KBM-7 (cell line): ENCODE measurements at places on chromosomes 7 and 10.

GRCh38 chr7:42991024-42991423 is 58.8 kb downstream of the MRPL32 start:
- DNase-seq: no peak

GRCh38 chr10:122882766-122883165 is 3.4 kb upstream of the FAM24B start:
- no peak for DNase-seq

DNA sequence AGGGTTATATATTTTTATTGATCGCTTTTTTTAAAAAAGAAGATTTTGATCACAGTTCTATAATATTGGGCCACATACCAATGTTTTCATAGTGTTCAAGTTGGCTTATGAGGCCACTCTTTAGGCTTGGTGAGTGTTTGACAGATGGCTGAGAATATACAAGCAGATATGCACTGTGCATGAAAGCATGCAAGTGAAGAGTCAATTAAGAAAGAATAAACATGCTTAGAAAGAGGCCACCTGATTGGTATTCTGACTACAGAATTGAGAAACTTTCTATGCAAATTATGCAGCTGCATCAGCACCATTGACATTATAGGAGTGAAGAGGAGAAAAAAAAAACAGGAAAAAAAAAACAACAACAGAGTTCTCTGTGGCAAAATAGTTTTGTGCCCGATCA is 39.9 kb downstream of the CABCOCO1 start:
- no peak for DNase-seq

DNA sequence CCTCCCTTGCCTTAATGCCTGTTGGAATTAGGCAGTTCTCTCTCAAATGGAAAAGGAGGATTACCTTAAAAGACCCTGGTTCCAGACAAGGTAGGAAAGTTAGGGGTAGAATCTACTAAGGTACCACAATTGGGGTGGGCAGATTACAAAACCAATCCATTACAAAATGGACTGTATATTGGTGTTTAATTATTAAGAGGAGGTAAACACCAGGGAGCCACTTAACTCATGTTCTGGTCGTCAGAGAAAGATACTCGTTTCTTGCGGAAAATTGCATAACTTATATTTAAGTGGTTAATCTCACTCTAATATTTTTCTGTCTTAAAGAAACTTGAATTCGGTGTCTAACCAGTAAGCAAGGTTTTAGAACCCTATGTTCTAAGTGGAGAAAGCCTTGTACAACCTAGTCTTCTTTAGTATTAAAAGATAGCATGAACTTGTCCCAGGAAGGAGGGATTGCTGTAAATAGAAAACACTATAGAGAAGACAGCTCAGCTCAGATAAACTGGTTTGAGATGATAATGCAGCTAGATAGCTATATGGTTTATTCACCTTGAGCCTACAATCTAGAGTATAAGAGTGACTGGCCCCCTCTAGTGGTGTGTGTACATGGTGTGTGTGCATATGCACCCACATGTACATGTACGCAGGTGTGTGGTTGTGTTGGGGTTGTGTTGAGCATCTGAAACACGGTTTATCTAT is 58.0 kb upstream of the STRIP2 start:
- peak; percentile 46 for DNase-seq

DNA sequence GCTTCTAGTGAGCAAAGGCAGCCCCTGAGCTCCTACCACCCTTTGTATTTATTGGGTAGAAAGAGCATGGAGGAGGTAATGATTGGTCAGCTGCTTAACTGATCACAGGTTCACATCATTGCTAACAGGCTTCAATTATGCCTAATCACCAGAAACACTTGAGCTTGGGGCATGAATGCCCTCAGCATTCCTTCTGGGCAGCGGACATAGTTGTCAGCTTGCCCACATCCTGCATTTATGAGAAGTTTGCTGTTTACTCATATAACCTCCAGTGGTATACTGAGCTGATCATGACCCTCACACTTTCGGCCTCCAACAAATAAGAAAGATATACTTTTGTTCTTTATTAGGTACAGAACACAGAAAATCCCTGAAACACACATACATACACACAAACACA is 140.3 kb upstream of the ODAD2 start:
- no peak for DNase-seq

- DNase-seq: no peak
Measured at GRCh38 chr7:148847815-148848734, 36.0 kb downstream of the EZH2 start.

- no peak for DNase-seq
Measured at GRCh38 chr7:91347290-91347689, 83.1 kb downstream of the FZD1 start.

DNA sequence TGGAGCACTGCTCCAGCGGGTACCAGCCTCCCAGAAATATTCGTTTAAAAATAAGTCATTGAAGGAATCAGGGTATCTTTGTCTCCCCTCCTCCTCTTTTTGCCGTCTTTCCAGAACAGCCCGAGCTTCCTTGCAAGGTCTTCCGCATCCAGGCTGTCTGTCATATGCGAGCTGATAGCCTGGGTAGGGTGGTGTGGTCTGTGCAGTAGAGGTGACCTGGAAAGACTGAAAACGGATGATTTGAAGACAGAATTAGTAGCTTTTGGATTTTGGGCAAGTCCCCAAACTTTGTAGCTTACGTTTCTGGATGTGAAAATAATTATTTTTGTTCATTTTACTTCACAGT is 480 bp downstream of the VPS50 start:
- DNase-seq: no peak

- DNase-seq: no peak
Measured at GRCh38 chr10:116989439-116989838, 15.5 kb downstream of the SHTN1 start.

- DNase-seq: no peak
Measured at GRCh38 chr7:104984585-104985258, 29.3 kb upstream of the KMT2E start.

DNA sequence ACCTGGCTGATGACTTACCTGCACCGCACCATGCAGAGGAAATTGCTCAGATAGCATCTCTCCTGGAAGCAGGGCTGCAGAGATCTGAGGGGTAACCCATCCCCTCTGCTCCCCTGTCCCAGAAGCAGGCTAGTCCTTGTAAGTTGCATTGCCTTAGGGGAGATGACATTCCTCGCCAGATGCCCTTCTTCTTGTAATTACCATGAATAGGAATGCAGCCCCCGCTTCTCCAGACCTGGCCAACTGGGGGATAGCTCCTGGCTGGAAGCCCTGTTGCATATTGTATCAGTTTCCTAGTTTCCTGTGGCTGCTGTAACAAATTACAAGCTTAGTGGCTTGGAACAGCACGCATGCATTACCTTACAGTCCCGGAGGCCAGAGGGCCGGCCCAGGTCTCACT is 47.5 kb upstream of the EN2 start:
- no peak for DNase-seq

DNA sequence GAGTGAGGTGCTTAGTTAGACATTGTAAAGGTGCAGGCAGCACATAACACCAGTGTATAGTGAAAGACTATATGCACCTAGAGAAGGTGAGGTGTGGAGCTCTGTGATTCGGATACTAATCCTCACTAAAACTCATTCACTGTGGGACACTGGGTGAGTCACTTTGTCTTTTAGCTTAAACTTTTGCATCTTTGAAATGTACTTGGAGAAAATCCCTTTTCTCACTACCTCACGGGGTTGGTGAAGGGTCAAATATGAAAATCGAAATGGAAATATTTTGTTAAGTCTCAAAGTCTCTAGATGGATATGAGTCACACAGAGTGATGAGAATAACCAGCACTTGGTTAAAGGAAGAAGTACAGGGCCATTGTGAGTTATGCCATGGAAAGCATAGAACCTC is 38.0 kb downstream of the MDFIC start:
- no peak for DNase-seq

DNA sequence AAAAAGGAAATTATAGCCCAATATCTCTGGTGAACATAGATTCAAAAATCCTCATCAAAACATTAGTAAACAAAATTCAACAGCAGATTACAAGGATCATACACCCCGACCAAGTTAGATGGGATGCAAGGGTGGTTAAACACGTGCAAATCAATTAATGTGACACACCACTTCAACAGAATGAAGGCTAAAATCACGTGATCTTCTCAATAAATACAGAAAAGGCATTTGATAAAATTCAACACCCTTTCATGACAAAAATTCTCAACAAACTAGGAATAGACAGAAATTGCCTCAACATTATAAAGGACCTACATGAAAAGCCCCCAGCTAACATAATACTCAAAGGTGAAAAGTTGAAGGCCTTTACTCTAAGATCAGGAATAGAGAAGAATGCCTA is 590.8 kb upstream of the FZD8 start:
- no peak for DNase-seq

- no peak for DNase-seq
Measured at GRCh38 chr10:119480667-119481066, 61.9 kb downstream of the RGS10 start.

DNA sequence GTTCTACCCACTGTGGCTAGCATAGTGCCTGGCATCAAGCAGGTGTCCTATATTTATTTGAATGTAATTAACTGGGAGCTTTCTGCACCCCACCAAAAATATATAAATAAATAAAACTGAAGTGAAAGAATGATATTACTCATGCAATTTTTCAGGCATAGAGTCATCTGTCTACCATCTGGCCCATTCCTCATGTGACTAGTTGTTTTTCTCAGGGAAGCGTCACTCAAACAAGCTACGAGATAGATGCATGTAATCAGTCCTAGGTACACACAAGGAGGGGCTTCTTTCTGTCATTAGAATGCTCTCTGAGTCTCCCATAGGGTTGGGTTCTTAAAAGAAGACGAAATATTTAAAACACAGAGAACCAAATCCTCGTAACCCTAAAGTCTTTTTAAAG is 255.5 kb upstream of the KMT2E start:
- DNase-seq: no peak

DNA sequence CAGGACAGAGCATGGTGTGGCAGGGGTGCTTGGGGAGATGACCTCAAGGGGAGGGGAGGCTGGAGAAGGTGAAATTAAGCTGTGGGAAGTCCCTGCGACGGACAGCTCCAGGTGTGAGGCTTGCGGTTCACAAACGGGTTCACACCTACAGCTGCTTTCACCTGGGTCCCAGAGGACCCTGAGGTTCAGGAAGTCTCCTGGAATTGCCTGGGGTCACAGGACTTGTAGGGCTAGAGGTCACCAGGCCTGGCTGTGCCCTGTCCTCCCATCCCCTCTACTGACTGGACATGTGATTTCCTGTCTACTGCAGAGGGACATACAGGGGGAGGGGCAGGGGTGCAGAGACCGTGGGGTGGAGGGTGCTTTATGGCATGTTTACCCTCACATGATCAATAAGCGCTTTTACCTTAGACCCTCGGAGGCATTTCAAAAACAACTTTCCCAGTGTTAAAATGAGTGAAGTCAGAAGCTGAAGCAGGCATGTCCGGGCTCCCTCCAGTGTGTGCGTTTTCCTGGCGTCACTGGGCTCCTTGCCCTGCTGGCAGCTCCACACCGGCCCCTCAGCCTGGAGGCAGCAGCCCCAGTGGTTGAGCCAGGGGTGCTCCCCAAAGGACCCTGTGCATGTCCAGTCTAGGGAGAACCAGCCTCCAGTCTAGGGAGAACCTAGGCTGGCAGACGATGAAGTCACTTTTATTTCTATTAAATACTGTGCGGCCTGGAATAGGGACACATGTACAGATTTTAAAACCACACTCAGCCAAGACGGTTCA is 66.6 kb upstream of the IGFBP3 start:
- no peak for DNase-seq

DNA sequence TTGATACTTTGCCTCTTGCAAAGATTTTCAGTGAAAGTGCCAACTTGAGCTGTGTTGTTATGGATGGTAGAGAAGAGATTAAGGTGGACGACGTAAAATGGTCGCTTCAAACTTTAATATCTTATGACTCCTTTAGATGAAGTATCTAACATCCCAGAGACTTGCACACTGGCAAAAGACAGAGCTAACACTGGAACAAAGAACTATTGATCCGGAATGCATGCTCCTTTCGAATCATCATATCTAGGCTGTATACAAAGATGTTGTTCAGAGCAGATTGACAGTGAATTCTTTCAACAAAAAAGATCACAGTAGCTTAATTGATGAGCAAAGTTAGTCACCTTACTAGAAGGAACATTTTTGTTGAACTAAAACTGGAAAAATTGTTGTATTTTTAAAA is 592.7 kb downstream of the NXPH1 start:
- DNase-seq: no peak

- DNase-seq: no peak
Measured at GRCh38 chr10:133405272-133405671, 11.3 kb downstream of the MTG1 start.
